Mesenteric fat pad (tissue), 1 donor: ENCODE measurements at places on chromosomes 12 and 14.

GRCh38 chr12:39287817-39288216 lies 155.1 kb downstream of the KIF21A start:
- no peak for DNase-seq

GRCh38 chr12:120237360-120238171 lies 28.0 kb downstream of the PXN start:
- no peak for DNase-seq

- DNase-seq: no peak
Measured at GRCh38 chr14:103994535-103995184, 52.3 kb upstream of the RD3L start.

DNA sequence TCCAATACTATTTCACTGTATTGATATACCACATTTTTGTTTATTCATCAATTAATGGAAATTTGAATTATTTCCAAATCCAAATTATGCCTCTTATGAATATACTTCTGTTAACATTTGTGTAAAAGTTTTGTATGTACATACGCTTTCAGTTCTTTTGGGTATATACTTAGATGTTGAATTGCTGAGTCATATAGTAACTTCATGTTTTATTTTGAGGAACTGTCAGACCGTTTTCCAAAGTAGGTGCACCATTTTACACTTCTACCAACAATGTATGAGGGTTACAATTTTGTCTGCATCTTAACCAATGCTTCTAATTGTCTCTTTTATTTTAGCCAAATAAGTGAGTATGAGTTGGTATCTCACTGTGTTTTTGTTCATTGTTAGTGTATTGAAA lies 10.2 kb upstream of the CCER1 start:
- no peak for DNase-seq

DNA sequence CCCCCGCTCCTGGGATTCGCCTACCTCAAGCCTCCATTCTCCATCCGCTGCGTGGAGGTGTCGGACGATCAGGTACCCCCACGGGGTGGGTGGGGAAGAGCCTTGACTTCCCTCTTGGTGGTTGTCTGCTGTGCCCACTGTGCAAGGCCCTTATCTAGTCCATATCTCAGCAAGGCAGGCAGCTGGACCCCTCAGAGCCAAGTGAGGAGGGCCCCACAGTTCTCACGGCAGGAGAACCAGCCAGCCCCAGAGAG lies 39.9 kb downstream of the MMAB start:
- DNase-seq: no peak

DNA sequence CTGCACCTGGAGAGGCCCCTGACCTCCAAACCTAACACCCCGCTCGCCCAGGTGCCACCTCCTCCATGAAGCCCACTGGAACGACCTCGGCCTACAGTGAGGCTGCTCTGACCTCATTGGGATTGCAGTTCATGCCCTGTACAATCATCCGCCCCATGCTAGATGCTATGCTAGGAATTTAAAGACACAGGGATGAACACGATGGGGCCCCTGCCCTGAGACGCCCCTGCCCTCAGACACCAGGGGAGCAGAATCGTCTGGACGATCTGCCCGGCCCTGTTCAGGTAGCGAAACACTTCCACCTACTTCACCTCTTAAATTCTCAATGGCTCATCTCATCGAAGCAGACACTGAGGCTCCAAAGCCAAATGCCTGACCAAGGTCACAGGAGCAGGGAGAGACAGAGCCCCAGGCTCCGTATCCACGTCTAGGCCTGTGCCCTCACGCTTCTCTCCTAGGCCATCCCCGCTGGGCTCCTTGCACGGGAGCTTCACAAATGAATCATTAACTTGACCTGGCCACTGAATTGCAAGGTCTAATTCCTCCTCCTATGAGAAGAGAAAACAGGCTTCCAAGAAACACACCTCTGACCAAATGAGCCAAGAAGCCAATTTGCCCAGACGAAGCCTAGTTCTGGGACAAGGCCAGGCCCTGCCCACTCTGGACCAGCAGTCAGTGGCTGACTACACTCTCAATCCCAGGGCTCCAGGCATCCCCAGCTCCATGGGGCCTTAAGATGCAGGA lies 35.2 kb downstream of the SCARB1 start:
- DNase-seq: no peak

DNA sequence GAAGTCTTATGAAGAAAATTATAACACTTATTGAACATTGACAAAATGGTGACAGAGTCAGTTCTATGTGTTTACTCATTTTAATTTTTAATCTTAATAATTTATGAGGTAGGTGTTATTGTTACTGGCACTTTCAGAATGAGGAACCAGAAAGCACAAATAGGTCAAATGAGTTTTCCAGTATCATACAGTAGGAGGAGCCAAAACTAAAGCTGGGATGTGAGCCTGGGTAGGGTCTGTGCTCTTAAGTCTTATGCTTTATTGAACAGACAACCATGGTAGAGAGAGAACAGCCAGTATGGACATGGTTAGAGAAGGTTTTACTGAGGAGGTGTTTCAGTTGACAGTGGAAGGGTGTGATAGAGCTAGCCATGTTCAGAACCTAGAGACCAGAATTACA lies 775.7 kb downstream of the TMTC2 start:
- DNase-seq: no peak

GRCh38 chr12:6088921-6089747 lies 35.3 kb downstream of the VWF start:
- DNase-seq: peak; percentile 57

GRCh38 chr14:91252871-91253794 lies 8.6 kb upstream of the GPR68 start:
- DNase-seq: no peak

- DNase-seq: no peak
Measured at GRCh38 chr12:71795901-71796300, 41.2 kb downstream of the RAB21 start.

DNA sequence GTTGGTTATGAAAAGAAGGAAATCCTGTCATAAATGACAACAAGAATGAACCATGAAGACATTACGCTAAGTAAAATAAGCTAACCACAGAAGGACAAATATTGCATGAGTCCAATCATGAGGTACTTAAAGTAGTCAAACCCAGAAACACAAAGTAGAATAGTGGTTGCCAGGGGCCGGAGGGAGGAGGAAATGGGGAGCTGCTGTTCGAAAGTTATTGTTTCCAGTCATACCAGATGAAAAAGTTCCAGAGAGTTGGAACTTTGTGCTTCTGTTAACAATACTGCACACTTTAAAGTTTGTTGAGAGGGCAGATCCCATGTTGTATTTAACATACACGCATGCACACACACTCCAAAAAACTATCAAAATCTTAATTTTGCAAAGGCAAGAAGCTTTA lies 69.3 kb downstream of the COCH start:
- no peak for DNase-seq

GRCh38 chr14:54137614-54137961 lies 181.0 kb upstream of the BMP4 start:
- no peak for DNase-seq

- no peak for DNase-seq
Measured at GRCh38 chr12:106729611-106730010, 44.9 kb upstream of the RIC8B start.

DNA sequence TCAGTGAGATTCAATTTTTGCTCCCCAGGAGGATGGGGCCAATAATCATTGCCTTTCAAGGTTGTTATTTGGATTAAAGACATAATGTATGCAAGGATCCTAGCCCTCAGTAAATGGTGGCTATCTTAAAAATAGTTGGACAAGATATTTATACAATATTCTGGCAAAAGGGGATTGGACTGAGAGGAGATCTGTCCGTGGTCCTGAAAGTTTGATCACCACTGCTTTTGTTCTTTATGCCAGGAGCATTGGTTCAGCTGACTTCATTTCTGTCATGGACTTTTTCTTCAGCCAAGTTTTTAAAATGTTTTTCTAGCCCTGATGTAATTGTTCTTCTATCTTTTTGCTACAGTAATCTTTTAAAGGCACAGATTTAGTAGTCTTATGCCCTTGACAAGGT lies 70.2 kb upstream of the TCL1A start:
- DNase-seq: no peak

- no peak for DNase-seq
Measured at GRCh38 chr12:20474443-20474842, 106.1 kb downstream of the PDE3A start.

GRCh38 chr12:111111681-111112080 lies 191.3 kb upstream of the MYL2 start:
- DNase-seq: no peak

GRCh38 chr12:11228296-11228879 lies 41.1 kb downstream of the PRB3 start:
- no peak for DNase-seq

- DNase-seq: no peak
Measured at GRCh38 chr12:68306564-68306963, 25.6 kb downstream of the MDM1 start.

- DNase-seq: no peak
Measured at GRCh38 chr14:70897464-70897863, 9.8 kb upstream of the PCNX1 start.

- no peak for DNase-seq
Measured at GRCh38 chr12:110023059-110023980, 24.1 kb downstream of the ANKRD13A start.

- DNase-seq: no peak
Measured at GRCh38 chr12:127809275-127809674, 457.7 kb upstream of the TMEM132C start.

DNA sequence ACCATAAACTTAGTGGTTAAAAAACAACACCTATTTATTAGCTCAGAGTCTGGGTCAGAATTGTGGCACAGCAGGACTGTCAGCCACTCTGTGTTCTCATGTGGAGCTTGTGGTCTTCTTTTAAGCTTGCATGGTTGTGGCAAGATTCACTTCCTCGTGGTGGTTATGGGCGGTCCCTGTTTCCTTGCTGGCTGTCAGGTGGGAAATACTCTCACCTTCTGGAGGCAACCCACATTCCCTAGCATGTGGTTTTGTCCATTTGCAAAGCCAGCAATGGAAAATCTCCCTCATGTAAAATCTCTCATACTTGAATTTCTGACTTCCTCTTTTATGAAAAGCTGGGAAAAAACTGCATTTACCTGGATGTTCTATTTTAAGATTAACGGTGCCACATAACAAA lies 229.8 kb downstream of the ALX1 start:
- DNase-seq: no peak

- no peak for DNase-seq
Measured at GRCh38 chr12:92255741-92256140, 110.1 kb upstream of the BTG1 start.

DNA sequence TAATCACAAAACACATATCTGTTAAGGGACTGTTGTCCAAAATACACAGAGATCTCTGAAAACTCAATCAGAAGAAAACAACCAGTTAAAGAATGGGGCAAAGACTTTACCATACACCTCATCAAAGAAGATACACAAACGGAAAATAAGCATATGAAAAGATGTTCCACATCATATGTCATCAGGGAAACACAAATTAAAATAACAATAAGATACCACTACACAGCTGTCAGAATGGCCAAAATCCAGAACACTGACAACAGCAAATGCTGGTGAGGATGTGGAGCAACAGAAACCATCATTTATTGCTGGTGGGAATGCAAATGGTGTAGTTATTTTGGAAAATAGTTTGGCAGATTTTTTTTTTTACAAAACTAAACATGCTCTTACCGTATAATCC lies 220.5 kb upstream of the FOXN3 start:
- DNase-seq: no peak

DNA sequence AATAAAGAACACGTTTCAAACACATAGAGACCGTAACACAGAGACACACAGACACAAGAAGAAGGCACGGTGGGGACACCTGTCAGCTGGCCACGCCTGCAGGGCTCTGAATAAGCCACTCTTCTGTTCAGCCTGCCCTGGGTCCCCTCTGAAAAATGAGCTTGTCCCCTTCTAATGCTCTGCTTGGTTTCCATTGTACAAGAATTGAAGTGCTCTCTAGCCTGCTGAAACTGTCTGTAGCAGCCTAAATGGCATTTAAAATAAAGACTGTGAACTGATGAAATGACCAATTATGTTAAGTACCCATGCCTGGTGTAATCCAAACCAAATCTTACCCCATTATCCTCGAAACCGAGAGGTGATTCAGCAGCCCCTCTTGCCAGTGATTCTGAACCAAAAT lies 139.8 kb downstream of the FOXN3 start:
- no peak for DNase-seq

DNA sequence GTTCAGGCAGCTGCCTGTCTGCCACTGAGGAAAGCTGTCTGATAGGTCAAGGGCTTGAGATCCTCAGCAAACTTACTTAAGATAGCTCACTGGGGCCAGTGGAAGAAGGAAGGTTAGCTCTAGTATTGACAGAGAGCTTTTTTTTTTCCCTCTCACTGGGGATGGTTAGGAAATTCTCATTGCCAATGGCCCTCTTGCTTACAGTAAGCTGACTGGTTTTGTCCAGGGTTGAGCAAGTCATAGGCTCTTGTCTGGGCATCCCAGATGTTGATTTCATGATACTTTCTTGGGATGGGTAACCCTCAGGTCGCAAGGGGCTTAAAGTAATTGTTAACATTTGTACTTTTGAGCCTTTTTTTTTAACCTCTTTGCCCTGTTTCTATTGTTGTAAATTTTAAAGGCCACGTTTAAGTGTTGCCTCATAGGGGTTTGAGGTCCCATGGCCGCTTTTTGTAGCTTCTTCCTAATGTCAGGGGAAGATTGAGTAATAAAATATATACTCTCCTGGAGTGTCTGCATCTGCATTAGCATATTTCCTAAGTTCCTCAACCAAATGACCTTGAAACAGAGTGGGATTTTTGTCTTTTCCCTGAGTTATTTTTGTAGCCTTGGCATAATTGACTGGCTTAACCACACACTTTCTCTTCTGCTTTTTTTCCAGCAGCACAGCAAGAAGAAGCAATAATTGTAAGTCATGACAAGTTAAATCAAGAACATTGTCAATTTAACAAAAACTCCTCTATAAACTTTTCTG lies 716.0 kb downstream of the LRFN5 start:
- no peak for DNase-seq

DNA sequence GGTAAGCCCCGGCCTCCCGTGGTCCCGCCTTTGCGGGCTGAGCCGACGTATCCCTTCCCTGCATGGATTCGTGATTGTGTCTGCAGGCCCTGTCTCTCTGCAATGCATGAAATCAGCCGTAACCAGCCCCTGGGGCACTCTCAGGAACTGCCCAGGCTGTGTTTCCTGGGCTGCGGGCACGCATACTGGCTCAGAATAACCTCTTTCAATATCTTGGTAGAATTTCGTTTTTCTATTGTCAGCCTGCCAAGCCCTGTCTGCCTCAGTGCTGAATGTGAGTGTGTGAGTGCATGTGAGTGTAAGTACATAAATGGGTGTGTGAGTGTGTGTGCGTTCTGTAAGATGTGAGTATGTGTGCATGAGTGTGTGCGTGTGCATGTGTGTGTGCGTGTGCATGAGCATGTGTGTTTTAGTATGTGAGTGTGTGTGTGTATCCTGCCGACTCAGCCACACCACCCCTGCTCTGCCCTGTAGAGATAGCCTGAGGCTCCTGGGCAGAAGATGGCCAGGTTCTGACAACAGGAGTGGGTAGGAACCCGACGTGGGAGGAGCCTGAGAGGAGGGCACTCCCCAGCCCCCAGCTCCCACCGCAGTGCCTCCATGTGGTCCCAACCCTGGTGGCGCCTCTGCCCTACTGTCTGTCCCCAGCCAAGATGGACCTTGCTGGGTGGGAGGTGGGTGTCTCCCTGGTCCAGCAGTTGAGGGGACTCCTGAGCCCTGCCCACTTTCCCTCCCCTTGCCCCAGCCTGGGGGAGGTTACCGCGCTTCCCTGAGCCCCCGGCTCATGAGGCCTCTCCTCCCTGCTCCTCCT lies 268.8 kb downstream of the ADGRD1 start:
- DNase-seq: peak; percentile 87
